ENCODE measurements at places on chromosomes 4 and X.

DNA sequence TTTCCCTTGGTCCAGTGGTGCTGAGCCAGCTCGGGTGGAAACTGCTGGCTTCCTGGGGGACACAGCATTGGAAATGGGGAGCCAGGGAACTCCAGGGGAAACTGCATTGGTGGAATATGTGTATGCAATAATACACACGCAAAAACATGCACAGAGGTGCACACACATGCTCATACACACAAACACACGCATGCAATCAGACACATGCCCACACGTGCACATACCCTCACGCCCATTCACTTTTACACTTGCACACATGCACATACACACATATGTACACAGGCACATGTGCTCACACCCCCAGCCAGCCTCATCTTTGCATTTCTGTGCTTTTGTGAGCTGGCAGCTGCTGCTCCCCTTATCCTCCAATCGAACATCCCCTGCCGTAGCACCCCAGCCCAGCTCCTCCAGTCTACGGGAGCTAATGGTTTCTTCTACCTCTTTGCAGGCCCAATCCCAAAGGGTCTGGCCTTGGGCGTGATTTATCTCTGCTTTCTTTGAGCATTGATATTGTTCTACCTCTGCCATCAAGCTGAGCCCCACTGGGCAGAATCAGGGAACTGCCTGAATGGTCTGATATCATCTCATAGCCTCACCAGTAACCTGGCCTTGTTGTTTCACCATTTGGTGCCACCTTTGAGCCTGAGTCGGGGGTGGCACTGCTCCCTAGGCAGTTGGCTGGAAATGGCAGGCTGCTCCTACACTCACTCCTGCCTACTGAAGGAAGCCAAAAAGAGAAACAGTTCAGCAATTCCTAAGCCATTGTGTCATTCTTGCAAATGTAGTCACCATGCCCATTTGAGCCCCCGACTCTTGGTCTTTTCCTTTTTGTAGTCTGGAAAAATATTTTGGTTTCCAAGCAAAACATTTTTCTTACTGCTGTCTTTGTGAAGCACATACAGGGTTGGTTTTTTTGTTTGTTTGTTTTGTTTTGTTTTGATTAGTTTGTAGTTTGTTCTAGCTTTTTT, 104.4 kb upstream of the MAMLD1 start:
- DNase-seq, result no peak

DNA sequence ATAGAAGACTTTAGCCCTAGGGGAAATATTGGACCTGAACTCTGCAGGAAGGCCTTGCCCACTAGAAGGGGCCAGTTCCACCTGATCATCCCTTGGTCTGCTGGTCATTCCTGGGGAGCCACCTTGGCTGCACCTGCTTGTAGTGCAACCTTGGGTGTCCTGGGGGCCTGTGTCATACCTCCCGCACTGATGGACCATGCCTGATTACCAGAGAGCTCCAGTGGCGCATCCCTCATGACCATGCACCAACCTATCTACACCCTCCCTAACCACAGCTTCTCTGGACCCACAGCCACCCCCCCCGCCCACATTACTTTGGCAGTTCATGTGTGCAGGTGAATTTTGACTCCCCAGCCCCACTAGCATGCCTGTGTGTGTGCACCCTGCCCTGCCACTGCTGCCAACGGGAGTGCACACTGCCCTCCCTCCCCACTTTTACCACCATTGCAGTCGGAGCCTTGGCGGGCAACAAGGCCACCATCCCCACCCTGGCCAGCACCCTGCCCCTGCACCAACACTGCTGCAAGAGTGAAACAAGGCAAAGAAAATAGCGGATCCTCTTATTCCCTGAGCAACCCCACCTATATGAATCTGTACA, 208.1 kb downstream of the FAM47B start:
- no peak for DNase-seq

GRCh38 chr4:8857766-8858700, 13.6 kb downstream of the HMX1 start:
- DNase-seq, result no peak

GRCh38 chrX:154719132-154719675, 31.7 kb downstream of the GAB3 start:
- no peak for DNase-seq

DNA sequence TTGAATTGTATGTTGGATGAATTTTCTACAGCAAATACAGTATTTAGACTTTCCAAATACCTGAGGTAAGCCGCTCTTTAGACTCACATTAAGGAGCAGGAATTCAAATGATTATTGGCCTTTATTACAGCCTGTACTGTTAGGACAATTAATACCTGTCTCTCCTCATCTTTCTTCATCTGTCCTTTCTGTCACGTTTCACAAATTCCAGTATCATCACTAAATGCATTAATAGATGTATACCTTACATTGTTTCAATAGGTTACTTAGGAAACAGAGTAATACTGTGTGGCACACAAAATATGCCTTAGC, 1.2 kb downstream of the FAM241A start:
- no peak for DNase-seq

DNA sequence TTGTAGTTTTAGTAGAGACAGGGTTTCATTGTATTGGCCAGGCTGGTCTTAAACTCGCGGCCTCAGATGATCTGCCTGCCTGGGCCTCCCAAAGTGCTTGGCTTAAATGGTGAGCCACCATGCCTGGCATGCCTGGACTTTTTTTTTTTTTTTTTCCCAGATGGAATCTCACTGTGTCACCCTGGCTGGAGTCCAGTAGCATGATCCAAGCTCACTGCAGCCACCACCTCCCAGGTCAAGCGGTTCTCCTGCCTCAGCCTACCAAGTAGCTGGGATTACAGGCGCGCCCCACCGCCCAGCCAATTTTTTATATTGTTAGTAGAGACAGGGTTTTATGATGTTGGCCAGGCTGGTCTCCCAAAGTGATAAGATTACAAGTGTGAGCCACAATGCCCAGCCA, 8.4 kb downstream of the UBE2K start:
- DNase-seq, result no peak

GRCh38 chr4:124318292-124318691, 394.2 kb downstream of the ANKRD50 start:
- DNase-seq, result no peak

- no peak for DNase-seq
Observed at GRCh38 chrX:29231800-29232199, 644.6 kb downstream of the IL1RAPL1 start.

- DNase-seq, result no peak
Observed at GRCh38 chr4:187934766-187935165, 60.8 kb upstream of the ZFP42 start.

- DNase-seq, result no peak
Observed at GRCh38 chrX:39473812-39474211, 623.9 kb downstream of the BCOR start.

- DNase-seq, result no peak
Observed at GRCh38 chr4:94877973-94878372, 120.2 kb downstream of the BMPR1B start.

DNA sequence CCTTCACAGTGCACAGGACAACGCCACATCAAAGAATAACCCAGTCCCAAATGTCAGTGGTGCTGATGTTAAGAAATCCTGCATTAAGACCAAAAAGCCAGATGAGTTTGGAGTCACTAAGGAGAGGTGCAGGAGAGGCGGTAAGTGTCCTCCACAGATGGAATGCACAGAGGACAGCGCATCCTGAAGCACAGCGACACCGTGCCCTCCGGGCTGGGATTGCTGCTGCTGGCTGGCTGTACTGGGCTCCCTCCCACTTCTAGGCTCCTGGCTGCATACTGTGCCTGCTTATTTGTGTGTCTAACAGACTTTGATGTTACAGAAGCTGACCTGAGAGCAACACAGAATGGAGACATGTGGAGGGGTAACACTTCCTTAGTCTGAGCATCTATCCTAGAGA, 325.6 kb upstream of the BOD1L1 start:
- DNase-seq, result no peak

GRCh38 chrX:46263494-46263893, 281.7 kb downstream of the ZNF674 start:
- no peak for DNase-seq

GRCh38 chrX:54246866-54247265, 63.8 kb upstream of the FAM120C start:
- DNase-seq, result no peak

DNA sequence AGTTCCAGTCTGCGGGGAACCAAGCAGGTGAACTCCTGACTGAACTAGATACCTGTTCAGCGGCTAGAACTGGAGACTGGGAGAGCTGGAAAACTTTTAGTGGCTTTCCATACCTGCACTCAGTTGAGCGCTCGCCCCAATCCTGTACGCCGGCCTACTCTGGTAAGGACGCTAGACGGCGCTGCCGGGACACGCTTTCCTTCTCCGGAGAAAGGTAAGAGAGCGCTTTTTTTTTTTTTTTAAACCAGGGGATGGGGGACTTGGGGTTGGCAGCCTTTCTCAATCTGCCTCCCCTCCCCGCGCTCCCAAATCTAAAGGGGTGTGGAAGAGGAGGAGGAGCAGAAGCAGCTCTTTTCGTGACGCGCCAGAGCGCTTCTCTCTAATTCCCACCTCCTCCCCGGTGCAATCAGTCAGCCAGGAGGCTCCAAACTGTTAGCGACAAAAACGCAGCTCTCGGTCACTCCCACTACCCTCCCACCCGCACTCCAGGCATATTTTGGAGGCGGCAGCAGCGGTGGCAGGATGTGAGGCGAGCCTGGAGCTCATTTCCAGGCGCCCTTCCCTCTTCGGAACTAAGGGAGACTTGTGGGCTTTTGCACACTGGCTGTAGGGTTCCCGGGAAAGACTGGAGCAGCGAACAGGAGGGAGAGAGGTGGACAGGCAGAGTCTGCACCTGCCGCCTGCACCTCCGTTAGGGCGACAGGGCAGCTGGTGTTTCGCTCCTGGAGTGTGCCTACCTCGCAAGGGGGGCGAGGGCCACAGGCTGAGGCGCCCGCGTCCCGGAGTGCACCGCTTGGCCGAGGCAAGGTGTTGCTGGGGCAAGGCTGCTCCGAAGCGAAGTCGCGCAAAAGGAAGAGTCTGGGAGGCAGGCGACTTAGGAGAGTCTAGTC, at the start of gene IL1RAPL2:
TSS of gene IL1RAPL2 (plus strand) at position 409 of the 890 bp plus-strand sequence.
- DNase-seq, result no peak

GRCh38 chrX:129093706-129094105, 429.6 kb downstream of the SMARCA1 start:
- no peak for DNase-seq

DNA sequence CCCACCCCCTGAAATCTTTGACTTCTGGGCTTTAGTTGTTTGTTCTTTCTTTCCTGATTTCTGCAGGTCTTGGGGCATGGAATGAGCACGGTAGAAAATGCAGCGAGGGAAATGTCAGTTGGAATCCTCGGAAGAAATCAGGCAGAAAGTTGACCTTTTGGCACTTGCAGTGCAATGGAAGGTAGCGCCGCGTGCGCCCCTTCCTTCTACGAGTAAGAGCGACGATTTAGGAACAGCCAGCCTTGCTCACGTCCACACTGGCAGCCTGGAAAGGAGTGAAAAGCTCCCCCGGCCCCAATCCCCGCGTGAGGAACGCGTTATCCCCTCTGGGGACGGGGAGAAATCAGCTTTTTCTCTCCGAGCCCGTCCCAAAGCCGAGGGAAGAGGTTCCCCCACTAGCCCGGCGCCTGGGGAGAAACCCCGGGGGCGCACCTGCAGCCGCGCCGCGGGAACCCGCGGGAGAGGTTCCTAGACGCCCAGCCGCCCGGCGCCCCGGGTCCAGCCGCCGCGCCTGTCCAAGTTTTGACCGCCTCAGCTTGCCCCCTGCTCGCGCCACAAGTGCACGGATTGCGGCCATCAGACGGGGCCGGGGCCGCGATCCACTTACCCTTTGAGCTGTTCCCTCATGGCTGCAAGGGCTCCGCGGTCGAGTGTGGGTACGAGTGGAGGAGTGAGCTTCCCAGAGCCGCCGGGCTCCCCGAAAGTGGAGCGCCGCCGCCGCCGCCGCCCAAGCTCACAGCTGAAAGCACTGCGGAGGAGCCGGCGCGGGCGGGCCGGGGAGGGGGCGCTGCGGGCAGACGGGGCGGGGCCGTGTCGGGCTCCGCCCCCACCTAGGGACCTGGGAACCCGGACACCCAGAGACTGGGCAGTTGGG, 194.6 kb upstream of the FTHL17 start:
- DNase-seq, result no peak

- DNase-seq, result no peak
Observed at GRCh38 chrX:120335289-120335688, 24.0 kb upstream of the TMEM255A start.

DNA sequence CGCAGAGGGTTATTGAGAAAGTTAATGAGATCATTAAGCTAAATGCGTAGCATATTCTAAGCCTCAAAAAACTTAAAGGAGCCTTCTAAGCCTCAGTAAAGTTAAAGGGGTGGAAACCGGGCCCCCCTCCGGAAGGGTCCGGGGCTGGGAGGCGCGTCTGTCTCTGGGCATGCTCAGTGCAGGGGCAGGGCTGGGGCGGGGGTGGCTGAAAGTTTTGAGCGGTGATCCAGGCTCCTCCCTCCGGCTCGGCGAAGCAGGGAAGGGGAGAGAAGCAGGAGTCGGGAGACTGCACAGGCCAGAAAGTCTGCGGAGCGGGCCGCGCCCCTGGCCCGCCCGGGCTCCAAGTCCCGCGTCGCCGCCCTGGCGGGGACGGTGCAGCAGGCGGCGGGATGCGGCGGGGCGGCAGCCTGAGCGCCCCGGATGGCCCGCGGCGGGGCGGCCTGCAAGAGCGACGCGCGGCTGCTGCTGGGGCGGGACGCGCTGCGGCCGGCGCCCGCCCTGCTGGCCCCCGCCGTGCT, at the start of gene EVC:
TSS of gene EVC (plus strand) at position 241 of the 518 bp plus-strand sequence. CDS start at position 421, 180 bp downstream.
- no peak for DNase-seq

- DNase-seq, result no peak
Observed at GRCh38 chr4:40240040-40240653, 43.3 kb downstream of the RHOH start.

DNA sequence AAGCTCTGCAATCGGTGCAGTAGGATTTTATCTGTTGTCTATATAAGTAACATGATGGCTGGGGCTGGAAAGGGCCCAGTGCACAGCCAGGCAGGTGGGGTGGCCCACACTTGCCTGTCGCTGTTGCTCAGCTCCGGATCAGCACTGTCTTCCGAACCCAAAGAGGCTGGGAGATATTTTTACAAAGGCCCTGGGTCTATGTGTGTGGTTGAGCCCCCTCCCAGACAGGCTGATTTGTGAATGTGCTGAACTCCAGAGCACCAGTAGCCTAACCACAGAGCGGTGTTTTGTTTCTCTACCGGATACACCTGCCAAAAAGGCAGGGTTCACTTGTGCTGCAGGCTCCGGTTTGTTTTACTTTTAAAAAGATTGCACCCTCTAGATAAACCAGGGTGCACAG, 33.5 kb upstream of the CHRNA9 start:
- DNase-seq, result no peak

DNA sequence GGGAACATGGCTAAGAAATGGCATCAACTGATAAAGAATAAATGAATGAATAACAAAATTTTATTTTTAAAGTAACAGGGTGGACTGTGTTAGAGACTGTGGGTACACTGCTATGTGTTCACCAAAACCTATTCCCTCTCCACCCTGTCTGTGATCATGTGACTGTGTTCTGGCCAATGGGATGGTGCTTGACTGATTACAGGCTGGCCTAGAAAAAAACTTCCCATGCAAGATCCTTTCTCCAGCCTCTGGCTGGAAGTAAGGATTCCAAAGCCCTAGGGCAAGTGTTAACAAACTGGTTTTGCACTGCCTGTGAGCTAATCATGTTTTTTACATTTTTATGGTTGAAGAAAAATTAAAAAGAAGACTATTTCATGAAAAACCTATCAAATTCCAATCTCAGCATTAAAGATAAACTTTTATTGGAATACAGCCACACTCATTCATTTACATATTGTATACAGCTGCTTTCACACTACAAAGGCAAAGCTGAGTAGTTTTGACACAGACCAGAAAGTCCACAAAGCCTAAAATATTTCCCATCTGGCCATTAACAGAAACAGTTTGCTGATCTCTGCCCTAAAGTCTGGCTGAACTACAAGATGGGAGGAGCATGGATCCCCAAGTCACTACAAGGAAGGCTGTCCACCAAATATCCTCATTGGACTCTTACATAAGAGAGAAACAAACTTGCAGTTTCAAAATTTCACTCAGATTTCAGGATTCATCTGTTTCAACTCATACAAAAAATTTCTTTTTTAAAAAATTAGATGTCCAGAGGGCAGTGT, 133.2 kb downstream of the ARHGAP6 start:
- no peak for DNase-seq

Measured in stimulated activated CD8-positive, alpha-beta memory T cell treated with anti-CD3 and anti-CD28 coated beads, Interleukin-2, amount 100 ng/mL, for 1 hour (primary cell).